ENCODE measurements at places on chromosomes 4 and X.

- DNase-seq = peak; percentile 31
Measured at GRCh38 chrX:48458711-48459110, 11.3 kb downstream of the SLC38A5 start.

- DNase-seq = no peak
Measured at GRCh38 chr4:7752649-7753048, 187.0 kb downstream of the AFAP1 start.

- no peak for DNase-seq
Measured at GRCh38 chr4:181601103-181601502, 642.1 kb upstream of the TENM3 start.

DNA sequence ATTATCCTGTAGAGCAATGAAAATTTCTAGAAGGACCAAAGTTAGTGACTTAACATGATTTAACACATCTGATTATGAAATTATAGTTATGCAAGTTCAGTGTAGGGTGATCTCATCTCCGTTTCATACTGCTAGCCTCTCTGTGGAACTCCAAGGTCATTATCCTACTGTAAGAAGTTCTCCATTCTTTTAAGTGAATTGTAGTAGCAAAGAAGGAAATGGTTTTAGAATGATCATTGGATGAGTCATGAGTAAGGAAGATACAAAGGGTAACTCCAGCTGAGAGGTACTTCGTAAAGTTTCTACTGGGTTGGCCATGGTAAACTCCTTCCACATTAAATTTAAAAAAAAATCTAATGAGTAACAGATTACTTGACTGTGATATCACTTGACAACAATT lies 215.0 kb upstream of the GIMD1 start:
- DNase-seq = no peak

DNA sequence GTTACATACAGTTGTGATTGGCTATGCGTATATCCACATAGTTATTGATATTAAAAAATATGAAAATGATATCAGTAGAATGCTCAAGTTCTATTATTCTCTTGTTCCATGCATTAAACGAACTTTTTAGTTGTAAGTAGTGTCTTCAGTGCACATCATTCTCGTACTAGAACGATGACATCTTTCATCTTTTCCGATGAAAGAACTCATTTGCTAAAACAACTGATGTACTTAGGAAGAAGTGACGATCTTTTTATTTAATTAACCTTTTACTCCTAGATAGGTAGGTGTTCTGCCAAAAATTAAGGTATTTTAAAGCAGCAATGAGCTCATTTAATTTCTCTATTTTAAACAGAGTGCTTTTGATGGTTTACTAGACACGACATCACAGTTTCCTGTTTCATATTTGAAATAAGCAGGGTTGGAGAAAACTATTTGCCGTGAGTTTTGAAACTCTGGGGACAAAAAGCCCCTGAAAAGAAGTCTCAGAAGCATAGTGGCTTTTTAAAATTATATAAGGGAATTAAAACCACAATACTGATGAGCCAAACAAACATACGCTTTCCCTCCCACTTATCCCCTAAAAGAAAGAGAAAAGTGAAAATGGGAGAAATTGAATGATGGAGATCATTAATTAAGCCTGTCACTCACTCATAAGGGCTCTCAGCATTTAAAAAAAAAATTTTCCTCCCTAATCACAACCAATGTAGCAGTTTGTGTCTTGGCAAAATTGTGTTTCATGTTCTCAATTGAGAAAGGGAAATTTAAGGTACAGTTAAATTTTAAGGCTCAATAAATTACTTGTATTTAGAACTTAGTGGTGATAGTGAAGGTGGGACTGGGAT lies 25.6 kb downstream of the SPRY1 start:
- no peak for DNase-seq

GRCh38 chrX:155148724-155149537 lies 67.3 kb upstream of the VBP1 start:
- DNase-seq = peak; percentile 21

DNA sequence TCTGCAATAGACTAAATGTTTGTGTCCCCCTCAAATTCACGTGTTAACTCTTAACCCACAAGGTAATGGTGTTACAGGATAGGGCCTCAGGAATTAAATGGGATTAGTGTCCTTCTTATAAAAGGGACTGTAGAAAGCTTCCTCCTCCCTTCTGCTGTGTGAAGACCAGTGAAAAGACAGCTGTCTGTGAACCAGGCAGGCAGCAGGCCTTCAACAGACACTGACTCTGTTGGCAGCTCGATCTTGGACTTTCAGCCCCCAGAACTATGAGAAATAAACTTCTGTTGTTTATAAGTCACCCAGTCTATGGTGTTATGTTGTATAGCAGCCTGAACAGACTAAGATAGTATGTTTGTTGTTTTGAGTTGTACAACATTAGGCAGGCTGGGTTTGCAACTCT lies 208.1 kb downstream of the GBA3 start:
- no peak for DNase-seq

DNA sequence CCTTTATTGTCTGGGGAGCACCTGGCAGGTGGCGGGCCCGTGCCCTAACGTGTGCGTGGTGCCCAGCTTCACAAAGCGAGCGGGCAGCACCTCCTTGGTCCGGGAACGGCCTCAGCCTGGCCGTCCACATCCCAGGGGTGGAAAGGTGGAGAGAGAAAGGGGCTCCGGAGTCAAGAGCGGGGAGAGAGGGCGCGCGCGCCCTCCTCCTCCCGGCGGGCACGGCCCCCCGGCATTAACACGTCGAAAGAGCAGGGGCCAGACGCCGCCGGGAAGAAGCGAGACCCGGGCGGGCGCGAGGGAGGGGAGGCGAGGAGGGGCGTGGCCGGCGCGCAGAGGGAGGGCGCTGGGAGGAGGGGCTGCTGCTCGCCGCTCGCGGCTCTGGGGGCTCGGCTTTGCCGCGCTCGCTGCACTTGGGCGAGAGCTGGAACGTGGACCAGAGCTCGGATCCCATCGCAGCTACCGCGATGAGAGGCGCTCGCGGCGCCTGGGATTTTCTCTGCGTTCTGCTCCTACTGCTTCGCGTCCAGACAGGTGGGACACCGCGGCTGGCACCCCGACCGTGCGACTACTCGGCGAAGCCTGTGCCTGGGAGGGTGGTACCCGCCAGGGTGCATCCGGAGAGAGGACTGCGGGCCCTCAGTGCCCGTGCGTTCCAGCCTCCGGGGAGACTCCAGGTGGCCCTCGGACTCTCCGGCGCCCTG lies at the start of gene KIT:
Gene KIT, plus strand, starts transcription at position 407 of the 701 bp plus-strand sequence. Its CDS starts 58 bp downstream, at position 465.
- DNase-seq = peak; percentile 32

DNA sequence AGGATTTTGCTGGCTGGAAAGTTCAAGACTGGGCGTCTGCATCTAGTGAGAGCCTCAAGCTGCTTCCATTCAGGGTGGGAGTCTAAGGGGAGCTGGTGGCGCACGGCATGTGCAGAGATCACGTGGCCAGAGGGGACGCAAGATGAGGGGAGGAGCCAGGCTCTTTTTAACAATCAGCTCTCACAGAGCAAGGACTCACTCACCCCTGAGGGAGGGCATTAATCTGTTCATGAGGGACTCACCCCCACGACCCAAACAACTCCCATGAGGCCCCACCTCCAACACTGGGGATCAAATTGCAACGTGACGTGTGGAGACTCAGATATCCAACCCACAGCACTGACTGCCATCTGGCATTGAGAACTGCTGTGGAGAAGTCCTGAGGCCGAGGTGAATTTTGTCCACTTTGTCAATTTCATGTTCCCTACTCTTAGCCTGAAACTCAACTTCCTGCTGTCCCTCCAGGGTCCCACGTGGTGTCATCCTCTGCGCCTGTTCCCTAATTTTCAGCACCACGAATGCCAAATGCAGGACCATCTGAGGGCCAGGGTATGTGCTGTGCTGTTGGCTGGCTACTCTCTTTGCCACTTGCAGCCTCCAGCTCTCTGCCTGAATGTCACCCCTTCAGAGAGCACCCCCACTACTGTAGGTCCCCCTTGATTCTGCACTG lies 5.6 kb downstream of the ZFP92 start:
- DNase-seq = no peak

DNA sequence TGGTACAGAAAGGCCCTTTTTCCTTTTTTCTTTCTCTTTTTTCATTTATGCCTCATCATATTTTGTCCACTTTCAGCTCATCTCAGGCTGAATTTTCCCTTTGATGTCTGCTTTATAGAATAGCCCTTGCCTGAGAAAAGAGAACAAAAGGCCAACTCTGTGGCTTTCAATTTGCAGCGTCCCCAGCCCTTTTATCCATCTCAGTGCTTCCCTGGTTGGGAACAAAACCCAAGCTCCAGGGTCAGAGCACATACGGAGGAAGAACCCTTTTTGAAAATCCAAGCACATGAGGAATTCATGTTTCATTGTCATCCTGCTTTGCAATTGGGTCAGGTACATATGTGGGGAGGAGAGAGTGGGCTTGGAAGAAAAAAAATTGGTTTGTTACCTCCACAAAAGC lies 47.5 kb downstream of the TMEM164 start:
- DNase-seq = no peak

- no peak for DNase-seq
Measured at GRCh38 chrX:130418740-130419139, 17.0 kb downstream of the RBMX2 start.

All from body of pancreas (tissue), 4 donors.